H7 (cell line): ENCODE measurements at places on chromosomes 2 and 18. TPM values are rescaled to one million over a fixed set of nuclear protein-coding genes. Genes with fewer than 3 reads are reported as not detected.

IL36A gene
- total RNA-seq, result not detected in 2 replicates

GATA6 gene
- total RNA-seq, result 8.8 and 37.7 TPM in 2 replicates

DNA sequence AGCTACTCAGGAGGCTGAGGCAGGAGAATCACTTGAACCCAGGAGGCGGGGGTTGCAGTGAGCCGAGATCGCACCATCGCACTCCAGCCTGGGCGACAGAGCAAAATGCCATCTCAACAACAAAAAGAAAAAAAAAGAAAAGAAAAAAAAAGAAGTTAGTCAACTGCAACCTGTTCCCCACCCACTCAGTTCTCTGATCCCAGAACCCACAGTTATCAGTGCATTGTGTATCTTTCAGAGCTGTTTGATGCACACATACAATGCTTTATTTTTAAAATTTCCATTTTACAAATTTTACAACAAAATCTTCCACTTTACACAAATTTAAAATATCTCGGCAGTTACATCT, 14.0 kb downstream of the RNU2-63P start:
- DNase-seq, result no peak

DNA sequence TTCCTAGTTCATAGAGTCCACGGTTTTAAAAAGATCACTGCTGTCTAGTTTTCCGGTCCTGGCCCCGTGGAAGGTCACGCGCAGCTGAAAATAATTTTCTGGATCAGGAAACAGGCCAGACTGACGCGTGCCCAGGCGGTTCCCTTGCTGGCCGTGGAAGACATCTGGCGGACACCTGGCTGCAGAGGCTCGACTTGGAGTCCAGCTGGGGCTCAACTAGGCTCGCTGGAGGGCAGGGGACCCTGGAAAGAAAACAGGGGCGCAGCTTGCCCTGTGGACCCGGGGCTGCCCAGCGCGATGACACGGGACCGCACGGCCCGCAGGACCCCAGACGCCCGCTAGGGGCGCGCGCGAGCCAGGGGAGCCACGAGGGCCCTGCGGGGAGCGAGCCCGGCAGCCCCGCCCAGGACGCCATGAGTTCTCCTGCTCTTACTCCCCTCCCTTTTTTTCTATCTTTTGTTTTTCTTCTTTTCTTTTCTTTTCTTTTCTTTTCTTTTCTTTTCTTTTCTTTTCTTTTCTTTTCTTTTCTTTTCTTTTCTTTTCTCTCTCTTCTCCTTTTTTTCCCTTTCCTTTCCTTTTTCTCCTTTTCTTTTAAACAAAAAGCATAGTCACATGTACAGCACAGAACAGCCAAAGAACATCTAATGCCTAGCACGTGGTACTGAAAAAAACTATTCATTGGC, 43.2 kb upstream of the UBE2F start:
- peak; percentile 99 for DNase-seq

DNA sequence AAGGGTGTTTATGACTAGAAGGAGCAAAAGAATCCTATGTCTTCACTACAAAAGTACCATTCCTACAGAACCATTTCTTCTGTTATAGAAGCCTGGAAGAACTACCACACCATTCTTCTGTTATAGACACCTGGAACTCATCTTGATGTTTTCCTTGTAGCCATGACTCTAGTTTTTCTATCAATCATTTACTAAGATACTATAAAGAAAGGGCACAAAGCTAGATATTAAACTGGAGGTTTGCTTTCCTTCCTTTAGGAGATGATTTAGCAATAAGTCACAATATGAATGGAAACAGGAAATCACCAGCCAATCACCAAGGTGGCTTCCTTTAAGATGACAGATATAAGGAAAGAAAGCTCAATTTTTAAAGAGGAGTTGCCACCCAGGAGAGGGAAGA, 100.3 kb upstream of the NEUROD1 start:
- no peak for DNase-seq

- no peak for DNase-seq
These were observed 259.7 kb downstream of the LPIN1 start for GRCh38 chr2:12005886-12006681.

- DNase-seq, result no peak
These were observed 5.1 kb downstream of the TSHZ1 start for GRCh38 chr18:75215663-75216062.

- DNase-seq, result peak; percentile 54
These were observed 93.8 kb upstream of the LDAH start for GRCh38 chr2:20916604-20917286.

GRCh38 chr2:171159372-171160118, 1.1 kb downstream of the TLK1 start:
- DNase-seq, result peak; percentile 64

DNA sequence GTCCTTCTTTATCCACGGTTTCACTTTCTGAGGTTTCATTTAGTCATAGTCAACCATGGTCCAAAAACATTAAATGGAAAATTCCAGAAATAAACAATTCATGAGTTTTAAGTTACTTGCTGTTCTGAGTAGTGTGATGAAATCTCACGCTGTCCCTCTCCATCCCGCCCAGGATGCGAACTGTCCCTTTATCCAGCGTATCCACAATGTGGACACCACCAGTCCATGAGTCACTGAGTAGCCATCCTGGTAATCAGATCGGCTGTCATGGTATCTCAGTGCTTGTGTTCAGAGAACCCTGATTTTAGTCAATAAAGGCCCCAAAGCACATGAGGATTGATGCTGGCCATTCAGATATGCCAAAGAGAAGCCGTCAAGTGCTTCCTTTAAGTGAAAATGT, 3.7 kb downstream of the SP140L start:
- no peak for DNase-seq

GRCh38 chr2:168751104-168751740, 51.2 kb upstream of the NOSTRIN start:
- DNase-seq, result no peak

- DNase-seq, result peak; percentile 59
These were observed 426.9 kb downstream of the CDH2 start for GRCh38 chr18:27750014-27750413.

DNA sequence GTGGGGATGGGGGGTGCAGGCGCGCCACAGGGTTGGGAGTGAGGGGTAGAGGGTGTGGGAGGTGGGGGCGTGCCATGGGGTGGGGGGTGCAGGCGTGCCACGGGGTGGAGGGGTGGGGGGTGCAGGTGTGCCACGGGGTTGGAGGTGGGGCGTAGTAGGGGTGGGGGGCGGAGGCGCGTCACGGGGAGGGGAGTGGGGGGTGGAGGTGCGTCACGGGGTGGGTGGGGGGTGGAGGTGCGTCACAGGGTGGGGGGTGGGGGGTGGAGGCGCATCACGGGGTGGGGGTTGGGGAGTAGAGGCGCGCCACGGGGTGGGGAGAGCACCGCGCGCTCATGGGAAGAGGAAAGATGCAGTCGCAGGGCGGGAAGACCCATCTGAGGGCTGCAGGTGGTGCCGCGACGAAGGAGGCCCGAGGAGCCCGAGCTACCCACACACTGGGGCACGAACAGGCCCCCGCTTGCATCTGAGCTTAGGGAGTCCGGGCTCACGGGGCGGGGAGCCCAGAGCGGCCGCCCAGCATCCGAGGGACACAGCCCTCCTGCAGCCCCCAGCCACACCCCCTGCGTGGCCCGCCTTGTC, 37.5 kb downstream of the SNED1 start:
- peak; percentile 90 for DNase-seq

- no peak for DNase-seq
These were observed 29.0 kb upstream of the CNGA3 start for GRCh38 chr2:98317214-98317613.

DNA sequence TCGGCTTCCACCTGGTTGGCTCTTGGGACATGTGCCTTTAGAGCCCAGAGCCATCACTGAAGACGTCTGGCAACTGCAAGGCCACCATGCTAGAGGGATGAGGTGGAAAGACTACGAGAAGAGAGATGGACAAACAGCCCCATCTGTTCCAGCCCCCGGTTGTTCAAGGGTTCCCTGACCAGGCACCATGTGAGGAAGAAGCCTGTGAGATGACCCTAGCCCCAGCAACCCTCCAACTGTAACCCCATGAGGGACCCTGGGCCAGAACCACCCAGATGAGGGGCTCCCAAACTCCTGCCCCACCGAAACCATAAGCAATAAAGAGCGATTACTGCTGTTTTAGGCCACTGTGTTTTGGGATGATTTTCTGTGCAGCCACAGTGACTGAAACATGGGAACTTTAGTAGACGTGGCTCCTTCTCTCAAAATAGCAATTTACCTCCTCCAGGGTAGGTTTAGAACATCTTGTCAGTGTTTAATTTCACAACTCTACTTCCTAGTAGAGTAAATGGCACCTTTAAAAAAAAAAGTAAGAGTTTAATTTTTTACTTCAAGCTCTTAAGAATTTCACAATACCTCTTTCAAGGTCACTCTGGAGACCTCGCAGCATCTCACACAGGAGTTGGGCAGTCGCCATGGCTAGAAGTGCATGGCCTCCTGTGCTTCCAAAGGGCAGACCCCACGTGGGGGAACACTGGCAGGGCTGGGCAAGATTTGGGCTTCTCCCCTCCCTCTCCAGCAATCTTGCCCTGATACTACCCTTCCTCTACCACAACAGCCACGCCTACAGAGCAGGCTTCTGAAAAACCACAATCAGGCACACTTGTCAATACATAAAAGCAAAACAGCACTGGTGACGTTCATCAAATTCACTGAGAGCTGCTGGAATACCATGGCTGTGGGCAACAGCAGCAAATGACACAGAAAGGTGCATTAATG, 48.8 kb downstream of the TMEM163 start:
- no peak for DNase-seq

DNA sequence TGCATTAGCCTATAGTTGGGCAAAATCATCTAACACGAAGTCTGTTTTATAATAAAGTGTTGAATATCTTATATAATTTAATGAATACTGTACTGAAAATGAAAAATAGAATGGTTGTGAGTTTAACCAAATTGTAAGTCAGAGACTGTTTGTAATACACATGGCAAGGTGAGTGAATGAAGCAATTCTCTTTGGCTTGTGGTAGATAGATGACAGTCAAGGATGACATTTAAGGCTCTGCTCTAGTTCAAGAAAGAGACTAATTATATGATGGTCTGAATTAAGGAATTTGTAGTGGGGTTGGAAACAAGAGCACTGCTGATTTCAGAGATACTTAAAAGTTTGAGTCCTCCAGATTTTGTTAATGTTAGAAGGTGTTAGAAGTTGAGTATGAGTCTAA, 207.7 kb downstream of the MCFD2 start:
- no peak for DNase-seq

DDX1 gene
- 70.7 and 75.9 TPM in 2 replicates for total RNA-seq

REG3G gene
- total RNA-seq, result not detected in 2 replicates

LYG1 gene
- 0.14 and 0.22 TPM in 2 replicates for total RNA-seq

DNA sequence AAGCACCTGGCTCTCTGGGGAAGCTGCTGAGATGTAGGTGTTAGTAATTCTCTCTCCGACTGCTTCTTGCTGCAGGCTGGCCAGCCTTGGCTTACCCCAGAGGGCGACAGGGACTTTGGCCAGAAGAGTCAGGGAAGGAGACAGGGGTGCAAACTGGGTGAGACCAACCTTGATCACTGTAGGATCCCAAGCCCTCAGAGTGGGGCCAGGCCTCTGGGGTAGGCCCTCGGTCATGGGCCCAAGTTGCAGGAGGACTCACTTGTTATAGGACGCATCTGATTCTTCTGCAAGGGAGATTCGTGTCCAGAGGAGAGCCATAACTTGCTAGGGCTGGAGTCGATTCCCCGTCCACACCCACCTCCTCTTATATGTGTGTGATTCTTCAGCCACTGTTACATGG, 111.7 kb upstream of the SIX3 start:
- DNase-seq, result no peak

GCKR gene
- total RNA-seq, result 0.07 TPM in 1 of 2 replicates, not detected in the other

DNA sequence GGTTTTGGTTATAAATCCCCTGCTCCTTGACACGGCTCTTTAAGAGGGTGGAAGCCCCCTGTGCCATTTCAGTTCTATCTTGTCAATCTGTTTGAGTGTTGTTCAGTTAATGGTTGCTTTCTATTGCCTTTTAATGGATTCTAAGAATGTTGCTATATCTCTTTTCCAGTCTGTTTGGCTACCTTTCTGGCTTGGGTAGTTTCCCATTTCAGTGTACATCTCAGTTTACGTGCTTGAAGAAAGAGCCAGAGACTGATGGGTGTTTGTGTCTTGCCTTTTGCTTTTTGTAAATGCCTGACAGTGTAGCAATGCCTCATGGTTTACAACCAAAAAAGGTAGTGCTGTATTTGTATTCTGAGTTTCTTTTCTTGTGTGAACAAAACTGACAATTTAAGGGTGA, 45.3 kb downstream of the SPATS2L start:
- no peak for DNase-seq

MAPRE3 gene
- total RNA-seq, result 0.42 and 1.6 TPM in 2 replicates

KIAA1328 gene
- 2.8 and 6.1 TPM in 2 replicates for total RNA-seq

MAPK4 gene
- 2.2 and 2.7 TPM in 2 replicates for total RNA-seq

NLRC4 gene
- 0.10 TPM in 1 of 2 replicates, not detected in the other for total RNA-seq

GRCh38 chr2:102021779-102022178, 30.0 kb downstream of the IL1R2 start:
- no peak for DNase-seq

- no peak for DNase-seq
These were observed 7.9 kb downstream of the SF3B1 start for GRCh38 chr2:197426723-197427603.

- no peak for DNase-seq
These were observed 114.3 kb downstream of the ARHGEF4 start for GRCh38 chr2:130951018-130951417.

DNA sequence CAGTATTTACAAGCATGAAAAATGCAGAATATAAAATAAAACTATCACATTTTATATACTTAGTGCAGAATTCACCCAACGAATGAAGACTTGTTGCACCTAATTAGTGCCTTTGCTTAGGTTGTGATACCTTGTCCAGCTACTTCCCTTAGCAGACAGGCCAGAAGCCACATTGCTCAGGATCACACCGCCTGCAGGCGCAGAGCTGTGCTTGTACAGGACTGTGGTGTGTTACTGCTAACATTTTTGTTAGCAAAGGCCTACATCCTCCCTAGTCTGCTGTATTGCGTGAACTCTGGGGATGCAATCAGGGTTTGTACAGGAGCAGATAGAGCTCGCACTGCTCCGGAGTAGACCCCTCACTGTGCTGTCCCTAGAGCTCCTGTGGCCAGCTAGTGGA, 336.9 kb downstream of the CBLN2 start:
- DNase-seq, result no peak

GRCh38 chr2:235493402-235493774, 455 bp upstream of the AGAP1 start:
- DNase-seq, result no peak

ZNF396 gene
- total RNA-seq, result 1.4 and 2.0 TPM in 2 replicates

GRCh38 chr18:76922107-76922506, 99.8 kb downstream of the ZNF236 start:
- DNase-seq, result peak; percentile 84

HOXD9 gene
- total RNA-seq, result 0.10 TPM in 1 of 2 replicates, not detected in the other

MYL1 gene
- not detected in 2 replicates for total RNA-seq

C1GALT1C1L gene
- total RNA-seq, result not detected in 2 replicates

DNA sequence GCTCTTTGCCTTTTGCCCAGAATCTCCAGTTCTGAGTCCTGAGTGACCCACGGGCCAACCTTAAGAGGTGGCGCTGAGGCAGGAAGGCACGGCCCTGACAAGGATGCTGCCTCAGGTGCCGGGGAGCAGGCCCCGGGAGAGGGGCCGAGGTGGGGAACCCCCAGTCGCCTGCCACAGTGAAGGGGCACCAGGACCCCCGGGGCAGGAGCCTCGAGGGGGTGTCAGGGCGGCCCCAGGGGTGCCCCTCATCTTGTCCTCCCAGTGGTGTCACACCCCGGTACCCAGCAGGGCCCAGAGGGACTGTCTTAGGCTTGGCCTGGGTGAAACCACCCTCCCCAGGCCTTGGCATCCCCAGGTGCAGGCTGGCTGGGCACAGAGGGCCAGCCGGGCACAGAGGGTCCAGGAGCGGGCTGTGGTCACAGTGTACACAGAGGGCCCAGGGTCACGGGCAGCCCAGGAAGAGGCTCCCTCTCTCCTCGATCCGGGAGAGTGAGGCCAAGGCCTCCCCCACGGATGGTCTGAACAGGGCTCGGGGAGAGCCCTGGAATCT, 1.0 kb downstream of the PDCD1 start:
- DNase-seq, result peak; percentile 61

- no peak for DNase-seq
These were observed 645.0 kb downstream of the IRS1 start for GRCh38 chr2:226154610-226155009.
